ENCODE measurements at places on chromosomes 4 and X.

GRCh38 chr4:188485906-188486305, 346.7 kb downstream of the TRIML1 start:
- no peak for DNase-seq

DNA sequence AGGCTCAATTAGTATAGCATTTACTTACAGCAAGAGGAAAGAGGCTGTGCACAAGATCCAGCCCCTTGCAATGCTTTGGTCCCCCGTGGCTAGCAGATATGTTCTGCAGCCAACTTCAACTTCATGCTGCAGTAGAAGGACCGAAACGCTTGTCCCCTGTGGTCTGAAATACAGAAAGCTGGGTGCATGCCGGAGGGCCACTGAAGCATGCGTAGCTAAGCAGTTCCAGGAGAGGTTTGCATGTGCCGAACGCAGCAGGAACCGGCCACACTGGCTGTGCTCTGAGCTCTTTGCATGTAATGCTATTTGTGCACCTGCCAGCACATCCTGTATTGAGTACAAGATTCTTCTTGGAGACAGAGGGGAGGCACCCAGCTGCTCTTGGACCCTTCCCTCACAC, 35.8 kb upstream of the SHISA3 start:
- DNase-seq, result no peak

- DNase-seq, result no peak
These were observed 15.8 kb upstream of the GRIA2 start for GRCh38 chr4:157204634-157205244.

DNA sequence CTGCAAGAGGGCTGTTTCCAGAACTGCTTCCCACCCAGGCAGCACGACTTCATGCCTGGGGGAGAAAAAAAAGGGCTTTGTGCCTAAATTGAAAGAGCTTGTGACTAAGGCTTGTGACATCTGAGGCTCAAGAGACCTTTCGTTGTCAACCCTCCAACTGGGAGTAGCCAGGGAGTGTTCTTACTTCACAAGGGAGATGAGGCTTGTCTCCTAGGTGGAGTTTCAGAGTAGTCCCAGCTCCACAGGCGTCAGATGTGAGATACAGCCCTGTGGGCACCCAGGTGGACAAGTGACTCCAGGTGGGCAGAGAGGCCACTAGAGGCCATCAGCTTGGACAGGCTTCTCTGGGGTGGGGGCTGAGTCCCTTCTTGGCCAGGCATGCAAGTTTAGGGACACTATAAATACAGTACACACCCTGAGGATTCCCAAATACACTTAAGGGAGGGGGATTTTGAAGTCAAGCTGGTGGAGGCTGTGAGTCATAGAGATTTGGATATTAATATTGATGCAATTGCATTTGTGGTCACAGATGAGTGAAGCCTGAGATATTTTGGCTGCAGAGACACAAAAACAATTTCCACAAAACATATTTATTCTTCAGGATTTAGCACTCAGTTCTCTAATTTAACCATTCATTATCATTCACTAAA, 40.1 kb upstream of the SETD7 start:
- no peak for DNase-seq

GRCh38 chrX:16931855-16932575, 14.4 kb upstream of the REPS2 start:
- no peak for DNase-seq

DNA sequence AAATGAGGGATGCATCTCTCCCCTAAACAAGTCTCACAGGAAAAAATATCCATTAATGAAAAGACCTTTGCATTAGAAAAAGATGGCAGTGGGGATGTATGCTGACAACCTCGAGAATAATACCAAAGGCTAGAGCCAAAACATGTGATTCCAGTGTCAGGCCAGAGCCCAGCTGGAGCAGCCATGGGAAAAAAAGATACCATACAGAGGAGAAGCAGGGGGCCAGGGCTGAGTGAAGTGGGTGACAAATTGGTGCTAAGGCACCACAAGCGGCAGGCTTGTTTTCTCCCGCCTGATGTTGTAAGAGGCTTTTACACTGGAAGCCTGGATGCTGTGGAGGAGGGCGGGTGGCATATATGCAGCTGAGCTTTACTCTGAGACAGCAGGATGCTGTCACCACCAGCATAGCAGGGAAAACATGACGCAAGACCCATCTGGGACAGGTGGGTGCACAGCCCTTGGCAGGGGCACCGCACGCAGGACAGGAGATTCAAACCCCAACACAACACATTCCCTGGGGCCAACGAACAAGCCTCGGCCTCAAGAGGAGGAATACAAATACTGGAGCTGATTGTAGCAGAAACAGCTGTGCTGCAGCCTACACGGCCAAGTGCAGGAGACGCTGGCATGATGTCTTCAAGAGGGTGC, 91.9 kb downstream of the TSPAN5 start:
- DNase-seq, result no peak
